IMR-90 (cell line): ENCODE measurements at places on chromosomes 7 and 10. TPM values are rescaled to one million over a fixed set of nuclear protein-coding genes. Genes with fewer than 3 reads are reported as not detected.

CCDC136 gene
- polyA plus RNA-seq: 15.1 and 18.0 TPM in 2 replicates

MYO3A gene
- not detected in 2 replicates for polyA plus RNA-seq

STEAP4 gene
- polyA plus RNA-seq: not detected in 2 replicates

GLCCI1 gene
- polyA plus RNA-seq: 6.2 and 8.9 TPM in 2 replicates

- DNase-seq: no peak
Measured at GRCh38 chr10:4191894-4192293, 406.9 kb upstream of the KLF6 start.

DNA sequence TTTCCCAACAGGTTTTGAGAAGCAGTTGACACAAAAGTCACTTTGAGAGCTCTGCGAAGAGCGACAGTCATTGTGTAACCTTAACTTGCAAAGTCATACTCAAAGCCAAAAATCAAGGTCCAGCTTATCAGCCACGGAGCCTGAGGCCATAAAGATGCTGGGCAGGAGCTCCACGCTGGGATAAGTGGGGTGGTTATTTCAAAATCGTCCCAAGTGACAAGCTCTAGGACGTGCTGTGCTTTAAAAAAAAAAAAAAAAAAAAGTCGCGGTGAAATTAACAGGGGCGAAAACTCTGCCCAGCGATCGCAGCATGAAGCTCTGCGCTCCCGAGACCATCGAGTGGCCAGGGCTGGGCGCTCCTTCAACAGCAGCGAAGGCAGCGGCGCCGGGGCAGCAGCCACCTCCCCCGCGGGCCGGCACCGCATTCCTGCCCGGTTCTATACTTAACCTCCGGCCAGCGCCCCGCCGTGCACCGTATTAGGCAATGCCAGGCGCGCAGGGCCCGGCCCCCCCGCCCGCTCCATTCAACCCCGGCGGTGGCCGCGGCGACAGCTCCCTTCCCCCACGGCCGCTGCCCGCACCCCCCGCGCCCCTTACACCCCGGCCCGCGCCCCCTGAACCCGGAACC, 657 bp downstream of the HACD1 start:
- DNase-seq: peak; percentile 47

GRCh38 chr7:47952224-47952623, 4.0 kb upstream of the PKD1L1 start:
- no peak for DNase-seq
